Foreskin keratinocyte (primary cell): ENCODE measurements at places on chromosomes 3 and 15.

GRCh38 chr3:116111765-116112164, 333.5 kb downstream of the LSAMP start:
- DNase-seq: peak; percentile 20

DNA sequence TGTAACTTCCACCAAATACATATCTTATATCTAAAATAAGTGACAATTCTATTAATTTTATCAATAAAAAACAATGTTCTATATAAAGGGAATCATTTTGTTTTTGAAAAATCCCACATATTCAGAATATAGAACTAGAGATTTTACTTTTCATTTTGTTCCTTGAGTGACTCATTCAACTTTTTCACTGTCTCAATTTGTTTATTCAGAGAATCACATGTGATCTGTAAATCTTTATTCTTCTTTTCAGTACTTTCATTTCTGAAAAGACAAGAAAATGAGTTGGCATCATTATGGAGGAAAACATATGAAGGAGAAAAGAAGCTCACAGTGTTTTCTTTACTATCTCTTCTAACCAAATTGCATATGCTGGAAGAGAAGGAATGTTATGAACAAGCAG, 35.0 kb downstream of the CIP2A start:
- DNase-seq: no peak

DNA sequence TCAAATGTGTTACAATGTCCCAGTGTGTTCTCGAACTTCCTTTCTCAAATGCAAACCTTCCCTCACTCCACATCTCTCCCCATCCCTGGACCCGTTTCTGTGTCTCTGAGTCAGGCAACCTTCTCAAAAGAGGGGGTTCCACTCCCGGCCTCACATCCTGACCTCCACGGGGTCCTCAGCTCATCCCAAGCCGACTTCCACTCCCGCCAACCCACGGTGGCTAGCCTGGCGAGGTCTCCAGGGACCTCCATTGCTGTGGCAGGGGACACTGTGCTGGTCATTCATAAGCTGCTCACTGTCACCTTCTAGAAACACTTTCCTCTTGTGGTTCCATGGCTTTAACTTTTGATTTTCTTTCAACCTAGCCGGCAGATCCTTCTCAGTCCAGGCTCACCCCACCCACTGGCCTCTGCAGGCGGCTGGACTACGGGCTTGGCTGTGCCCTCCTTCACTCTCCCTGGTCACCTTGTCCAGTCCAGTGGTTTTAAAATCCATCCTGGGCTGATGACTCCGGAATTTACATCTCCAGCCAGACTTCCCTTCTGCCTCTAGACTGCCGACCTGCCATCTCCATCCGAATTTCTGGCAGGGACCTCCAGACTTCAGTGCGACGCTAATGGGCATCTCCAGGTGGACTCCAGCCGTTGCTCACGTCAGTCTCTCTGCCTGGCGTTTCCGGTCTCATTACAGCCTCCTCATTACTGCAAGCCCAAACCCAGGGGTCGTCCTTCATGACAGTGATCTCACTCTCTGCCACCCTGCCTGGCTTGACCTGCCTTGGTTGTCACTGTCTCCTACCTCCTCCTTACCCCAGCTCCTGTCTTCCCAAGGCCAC, 20.0 kb downstream of the ABTB1 start:
- no peak for DNase-seq

GRCh38 chr3:136276049-136276755, 26.1 kb downstream of the PCCB start:
- DNase-seq: peak; percentile 82

DNA sequence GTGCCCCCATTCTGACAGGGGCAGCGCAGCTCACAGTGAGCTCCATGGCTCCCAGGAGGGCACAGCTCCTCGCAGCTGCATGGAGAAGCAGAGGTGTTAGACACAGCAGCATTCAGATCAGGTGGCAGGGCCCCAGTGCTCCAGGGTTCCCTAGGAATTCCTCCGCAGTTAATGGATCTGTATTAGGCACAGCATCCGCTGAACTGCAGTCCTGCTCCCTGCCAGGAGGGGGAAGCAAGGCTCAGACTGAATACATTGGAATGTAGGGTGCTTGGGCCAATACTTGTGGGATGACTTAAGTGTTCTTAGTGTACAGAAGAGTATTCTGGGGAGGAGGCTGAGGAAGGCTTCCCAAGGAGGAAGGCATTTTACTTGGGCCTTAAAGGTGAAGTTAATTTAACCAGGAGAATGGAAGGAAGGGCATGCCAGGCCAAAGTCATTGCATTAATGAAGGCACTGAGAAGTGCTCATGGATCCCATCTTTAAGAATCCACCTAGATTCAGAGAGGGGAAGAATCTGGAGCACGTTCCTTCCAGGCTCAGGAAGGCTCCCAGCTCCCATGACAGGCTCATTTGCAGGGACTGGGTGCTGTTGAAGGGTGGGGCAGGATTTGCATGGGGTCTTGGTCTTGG, 111.6 kb downstream of the RAB11A start:
- peak; percentile 82 for DNase-seq
